AG04450 (cell line): ENCODE measurements at places on chromosomes 11 and 22. TPM values are rescaled to one million over a fixed set of nuclear protein-coding genes. Genes with fewer than 3 reads are reported as not detected.

DNA sequence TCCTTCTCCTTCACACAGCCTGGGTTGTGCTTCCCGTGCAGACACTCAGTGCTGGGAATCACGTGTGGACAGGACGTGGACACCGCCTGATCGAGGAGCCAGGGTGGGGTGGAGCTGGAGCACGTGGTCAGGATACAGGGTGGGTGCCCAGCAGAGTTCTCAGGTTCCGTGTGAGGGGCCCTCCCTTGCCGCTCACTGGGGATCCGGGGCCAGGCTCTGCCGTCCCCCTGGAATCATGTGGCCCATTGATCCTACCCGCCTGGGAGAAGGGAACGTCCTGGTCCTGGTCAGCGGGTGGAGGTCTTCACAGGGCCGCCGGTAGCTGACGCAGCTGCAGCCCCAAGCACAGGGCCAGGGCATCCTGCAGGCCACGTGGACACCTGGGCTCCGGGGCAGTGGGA lies 397.7 kb downstream of the TBC1D22A start:
- no peak for DNase-seq

- peak; percentile 44 for DNase-seq
These were observed 39.6 kb downstream of the TSPAN18 start for GRCh38 chr11:44766112-44766971.

- no peak for DNase-seq
These were observed 496 bp downstream of the TMEM9B start for GRCh38 chr11:8963569-8964323.

- no peak for DNase-seq
These were observed 94.3 kb upstream of the ZC3H12C start for GRCh38 chr11:109998921-109999320.

DNA sequence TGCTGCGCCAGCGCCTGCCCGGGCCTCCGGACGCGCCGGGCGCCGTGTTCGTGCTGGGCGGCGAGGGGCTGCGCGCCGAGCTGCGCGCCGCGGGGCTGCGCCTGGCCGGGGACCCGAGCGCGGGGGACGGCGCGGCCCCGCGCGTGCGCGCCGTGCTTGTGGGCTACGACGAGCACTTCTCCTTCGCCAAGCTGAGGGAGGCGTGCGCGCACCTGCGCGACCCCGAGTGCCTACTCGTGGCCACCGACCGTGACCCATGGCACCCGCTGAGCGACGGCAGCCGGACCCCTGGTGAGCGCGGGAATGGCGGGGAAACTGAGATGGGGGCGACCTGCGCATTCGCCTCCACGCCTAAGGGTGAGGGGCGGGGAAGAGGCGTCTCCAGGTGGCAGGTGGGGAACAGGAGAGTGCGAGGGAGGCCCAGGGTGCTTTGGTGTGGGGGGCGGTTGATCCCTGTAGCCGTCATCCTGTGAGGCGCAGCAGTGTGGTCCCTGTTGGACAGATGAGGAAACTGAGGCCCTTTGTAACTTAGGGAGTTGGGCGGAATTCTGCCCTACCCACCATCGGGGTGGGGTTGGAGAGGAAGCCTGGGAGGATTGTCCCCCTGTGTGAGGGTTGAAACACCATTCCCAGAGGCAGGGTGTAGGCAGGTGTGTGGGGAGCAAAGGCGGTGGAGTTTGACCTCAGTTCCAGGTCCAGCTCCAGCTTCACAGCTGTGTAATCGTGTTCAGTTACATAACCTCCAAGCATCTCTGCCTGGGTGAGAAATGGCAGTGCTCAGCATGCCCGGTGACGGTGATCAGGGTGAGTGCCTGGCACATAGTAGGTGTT lies 758 bp downstream of the PDXP start:
- no peak for DNase-seq

DNA sequence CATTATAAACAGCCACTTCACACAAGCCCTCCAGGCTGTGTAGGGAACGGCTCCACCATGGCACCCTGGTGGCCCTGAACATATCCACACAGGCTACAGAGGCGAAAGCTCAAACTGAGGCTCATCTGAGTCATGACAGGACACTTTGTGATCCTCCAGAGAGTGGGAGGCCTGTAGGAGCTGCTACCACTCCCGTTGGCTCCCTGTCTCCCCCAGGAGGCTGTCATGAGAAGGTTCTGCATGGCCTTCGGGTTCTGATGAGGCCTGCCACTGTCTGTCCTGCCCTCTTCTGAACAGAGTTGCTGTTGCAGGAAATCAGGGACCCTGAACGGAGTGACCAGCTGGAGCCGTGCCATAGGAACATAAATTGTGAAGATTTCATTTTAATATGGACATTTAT lies 23.8 kb upstream of the ALDH3B2 start:
- no peak for DNase-seq

DNA sequence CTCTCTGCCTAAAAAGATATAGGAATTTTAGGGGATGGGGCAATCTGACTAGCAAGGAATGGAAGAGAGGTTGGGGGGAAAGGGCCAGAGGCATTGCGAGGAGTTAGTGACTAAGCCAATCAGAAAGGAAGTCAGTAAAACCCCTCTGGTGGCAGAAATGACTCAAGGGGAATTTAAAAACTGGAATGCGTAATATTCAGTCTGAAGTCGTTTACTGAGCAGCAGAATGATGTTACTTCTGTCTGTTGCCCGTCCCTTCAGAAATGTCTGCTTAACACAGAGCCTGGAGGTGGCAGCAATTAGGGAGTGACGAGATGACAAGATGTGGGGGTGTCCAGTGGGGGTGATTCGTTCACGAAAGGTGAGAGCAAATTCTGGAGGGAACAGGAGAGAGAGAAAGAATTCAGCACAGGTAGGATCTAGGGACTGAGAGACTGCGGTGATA lies 107.7 kb upstream of the CLMP start:
- no peak for DNase-seq

- no peak for DNase-seq
These were observed 22.5 kb downstream of the LRP4 start for GRCh38 chr11:46895821-46896220.

GRCh38 chr11:64535811-64536210 lies 55.2 kb upstream of the SLC22A12 start:
- no peak for DNase-seq

- no peak for DNase-seq
These were observed 157.7 kb downstream of the MAML2 start for GRCh38 chr11:96185220-96185768.

DNA sequence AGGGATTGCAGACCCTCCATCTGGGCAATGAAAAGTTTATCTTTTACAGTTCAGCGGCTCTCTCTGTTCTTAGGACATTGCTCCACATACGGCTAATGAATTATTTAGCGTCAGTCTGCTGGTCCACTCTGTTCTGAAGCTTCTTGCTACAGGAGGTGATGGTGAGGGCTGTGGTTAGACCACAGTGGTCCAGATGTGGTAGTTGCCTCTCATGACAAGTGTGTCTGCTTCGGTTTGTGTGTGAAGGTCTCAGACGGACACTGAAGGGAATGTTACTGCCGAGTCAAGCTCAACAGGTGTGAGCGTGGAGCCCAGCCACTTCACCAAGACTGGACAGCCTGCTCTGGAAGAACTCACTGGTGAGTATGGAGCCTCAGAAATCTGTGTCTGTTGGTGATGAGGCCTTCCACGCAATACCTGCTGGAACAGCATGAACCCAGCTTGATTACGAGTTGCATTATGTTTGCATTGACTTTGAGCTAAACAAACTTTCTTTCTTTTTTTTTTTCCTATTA lies 220.8 kb downstream of the DBX1 start:
- DNase-seq: no peak

DNA sequence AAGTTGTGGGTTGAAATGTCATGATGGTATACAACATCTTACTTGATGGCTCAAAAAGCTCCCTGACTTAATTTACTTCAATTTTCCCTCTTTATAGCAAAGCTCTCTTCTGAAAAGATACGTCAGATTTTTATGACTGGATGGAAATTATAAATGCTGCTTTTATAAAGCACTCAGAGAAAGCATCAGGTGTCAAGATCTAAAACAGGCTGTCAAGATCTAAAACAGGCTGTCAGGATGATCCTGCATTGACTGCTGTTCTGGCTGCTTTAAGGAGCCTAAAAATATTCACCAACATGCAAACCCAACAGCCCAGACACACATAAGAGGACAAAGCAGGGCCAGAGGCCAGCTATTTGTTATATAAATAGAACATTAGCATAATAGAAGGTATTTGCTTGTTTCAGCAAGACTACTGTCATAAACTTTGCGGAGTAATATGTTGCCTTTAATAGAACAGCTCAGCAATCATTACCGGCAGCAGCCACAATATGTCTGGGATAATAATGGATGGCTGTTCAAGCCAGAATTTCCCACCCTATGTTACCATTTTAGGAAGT lies 77.3 kb upstream of the ANO5 start:
- no peak for DNase-seq

DNA sequence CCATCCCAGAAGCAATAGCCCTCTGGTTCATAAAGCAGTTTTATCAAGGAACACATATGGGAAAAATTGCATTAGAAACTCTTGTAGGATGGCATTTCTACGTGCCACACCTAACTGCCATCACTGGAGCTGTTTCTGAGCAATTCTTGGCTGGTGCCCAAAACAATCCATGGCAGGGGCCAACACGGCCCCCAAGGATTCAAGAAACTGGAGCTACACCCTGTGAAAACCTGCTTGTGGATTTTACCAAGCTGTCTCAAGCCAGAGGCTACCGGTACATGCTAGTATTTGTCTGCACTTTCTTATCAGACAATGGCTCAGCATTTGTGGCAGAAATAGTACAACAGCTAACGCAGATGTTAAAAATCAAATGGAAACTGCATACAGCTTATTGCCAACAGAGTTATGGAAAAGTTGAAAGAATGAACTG lies 42.4 kb upstream of the GLYAT start:
- DNase-seq: no peak

DNA sequence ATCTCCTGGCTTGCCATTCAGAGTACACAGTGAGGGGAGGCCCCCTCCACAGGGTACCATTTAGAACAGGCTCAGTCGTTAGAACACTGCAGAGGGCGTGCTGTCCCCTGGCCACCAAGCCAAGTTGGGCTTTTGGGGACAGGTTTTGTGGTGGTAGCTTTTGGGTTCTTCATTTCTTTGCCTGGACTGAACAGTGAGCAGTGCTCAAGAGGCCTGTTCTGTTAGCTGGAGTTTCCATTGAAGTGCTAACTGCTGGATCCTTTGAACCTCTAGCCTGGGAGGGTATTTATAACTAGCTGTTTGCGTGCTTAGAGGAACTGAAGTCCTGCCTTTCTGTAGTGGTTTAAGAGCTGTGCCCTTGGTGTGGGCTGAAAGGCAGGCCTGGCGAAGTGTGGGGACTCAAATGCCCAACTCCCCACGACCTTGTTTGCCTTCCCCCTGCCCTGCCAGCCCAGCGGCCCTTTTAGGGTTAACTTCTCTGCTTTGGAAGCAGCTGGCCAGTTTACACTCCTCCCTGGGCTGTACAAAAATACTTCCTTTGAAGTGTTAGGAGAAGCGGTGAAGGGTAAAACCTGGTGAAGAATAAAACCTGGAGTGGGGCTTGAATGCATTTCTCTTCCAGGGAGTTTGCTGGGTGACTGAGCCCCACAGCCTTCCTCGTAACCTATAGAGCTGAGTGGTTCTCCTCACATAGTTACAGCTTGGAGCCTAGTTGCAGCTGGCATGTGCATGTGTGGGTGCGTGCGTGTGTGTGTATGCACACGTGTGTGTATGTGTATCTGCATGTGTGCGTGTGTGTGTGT lies 34.6 kb downstream of the ZNRF3 start:
- no peak for DNase-seq

GRCh38 chr22:28992565-28993356 lies 68.9 kb downstream of the C22orf31 start:
- no peak for DNase-seq

DNA sequence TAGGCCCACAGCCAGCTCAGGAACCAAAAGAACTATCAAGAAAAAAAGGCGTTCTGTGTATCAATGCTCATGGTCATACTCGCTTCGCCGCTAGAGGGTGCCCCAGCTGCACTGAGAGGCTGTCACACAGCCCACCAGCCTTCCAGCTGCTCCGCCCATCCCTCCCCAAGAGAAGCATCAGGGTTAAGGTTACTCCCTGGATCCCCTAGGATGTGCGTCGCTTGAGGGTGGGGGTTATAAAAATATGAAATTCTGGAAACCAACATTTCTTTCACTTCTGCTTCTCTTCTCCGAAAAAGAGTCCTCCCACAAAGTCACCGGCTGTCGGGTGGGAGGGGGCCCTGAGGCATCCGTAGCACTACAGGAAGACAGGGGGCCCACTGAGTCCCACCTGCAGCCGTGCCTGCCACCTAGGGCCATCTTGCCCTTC lies 1.7 kb downstream of the CBX6 start:
- peak; percentile 39 for DNase-seq

DNA sequence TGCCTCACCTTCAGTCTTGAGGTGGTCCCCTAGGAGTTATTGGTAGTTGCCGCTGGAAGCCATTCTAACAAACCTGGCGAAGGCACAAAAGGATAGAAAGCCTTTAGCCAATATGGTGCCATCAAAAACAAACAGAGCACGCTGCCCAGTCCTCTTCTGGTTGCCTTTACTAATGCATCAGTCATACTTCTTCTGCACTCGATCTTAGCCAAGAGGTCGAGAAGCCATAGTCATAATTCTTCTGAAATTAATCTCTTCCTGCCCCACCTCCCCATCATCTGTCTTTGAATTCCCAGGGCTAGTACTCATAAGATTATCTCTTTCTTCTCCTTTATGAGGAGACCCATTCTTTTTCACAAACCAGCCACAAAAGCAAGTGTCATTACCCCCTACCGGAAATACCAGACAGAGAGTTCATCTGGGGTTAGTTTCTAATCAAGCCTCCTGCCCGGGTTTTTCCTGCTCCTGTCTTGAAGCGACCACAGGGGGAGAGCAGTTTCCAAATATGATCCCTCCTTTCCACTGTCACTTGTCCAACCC lies 21.4 kb upstream of the EHF start:
- no peak for DNase-seq

GRCh38 chr11:64741375-64742086 lies 2.4 kb downstream of the RASGRP2 start:
- no peak for DNase-seq

The LSP1 gene
- polyA plus RNA-seq: 0.10 TPM in 1 of 2 replicates, not detected in the other

The KRTAP5-10 gene
- not detected in 2 replicates for polyA plus RNA-seq

The BAD gene
- polyA plus RNA-seq: 36.1 and 54.8 TPM in 2 replicates

The CRYBA4 gene
- polyA plus RNA-seq: not detected in 2 replicates

The C1QTNF4 gene
- 0.14 and 0.19 TPM in 2 replicates for polyA plus RNA-seq

The BUD13 gene
- polyA plus RNA-seq: 11.8 and 12.3 TPM in 2 replicates

The EMID1 gene
- polyA plus RNA-seq: 1.1 and 1.6 TPM in 2 replicates
